ENCODE measurements at places on chromosomes 16 and 17.

DNA sequence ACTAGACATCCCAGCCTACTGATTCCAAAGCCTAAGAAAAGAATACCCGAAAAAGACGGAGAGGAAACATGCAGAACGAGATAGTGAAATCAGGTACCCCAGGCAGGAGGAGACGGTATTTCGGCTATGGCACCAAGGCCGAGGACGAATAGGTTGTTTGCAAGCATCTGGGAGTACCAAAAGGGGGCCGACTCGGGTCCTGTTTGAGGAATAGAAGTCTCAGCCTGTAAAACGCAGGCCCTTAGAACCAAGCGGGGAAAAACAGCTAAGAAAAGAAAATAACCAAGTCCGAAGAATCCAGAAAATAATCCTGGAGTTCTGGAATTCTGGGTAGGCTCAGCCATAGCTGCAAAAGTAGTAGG lies 537 bp downstream of the SLC35B1 start:
- no peak for DNase-seq

DNA sequence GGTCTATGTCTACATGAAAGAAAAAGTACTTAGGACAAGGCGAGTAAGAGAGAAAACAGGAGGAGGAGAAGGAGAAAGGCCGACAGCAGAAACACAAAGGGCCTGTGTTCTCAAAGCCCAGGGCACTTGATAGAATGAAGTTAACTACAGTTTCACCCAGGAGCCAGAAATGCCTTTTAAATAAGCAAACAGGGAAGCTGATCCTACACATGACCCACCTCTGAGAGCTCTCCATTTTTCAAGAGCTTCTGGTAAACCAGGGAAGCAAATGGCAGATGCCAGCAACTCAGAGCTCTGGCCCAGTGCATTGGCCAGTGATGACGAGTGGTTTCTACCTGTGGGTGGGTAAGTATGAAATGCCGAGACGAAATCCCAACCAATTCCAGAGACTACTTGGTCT lies 163.4 kb downstream of the ZFHX3 start:
- DNase-seq, result no peak

DNA sequence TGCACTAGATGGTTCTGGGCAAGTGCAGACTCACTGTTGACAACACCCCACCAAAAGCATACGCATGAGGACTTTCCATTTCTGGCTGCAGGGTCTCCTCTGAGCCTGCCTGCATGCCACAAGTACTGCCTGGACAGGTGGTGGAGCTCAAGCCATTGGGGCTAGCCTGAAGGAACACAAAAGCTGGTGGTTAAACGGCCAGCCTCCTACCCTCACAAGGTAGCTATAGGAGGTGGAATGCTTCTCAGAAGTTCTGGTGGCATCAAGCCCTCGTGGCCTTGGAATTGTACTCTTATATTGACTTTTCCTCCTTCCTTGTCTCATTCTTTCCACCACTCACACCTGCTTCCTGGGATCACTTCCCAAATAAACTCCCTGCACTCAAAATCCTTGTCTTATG lies 56.6 kb upstream of the BCAR1 start:
- DNase-seq, result no peak

DNA sequence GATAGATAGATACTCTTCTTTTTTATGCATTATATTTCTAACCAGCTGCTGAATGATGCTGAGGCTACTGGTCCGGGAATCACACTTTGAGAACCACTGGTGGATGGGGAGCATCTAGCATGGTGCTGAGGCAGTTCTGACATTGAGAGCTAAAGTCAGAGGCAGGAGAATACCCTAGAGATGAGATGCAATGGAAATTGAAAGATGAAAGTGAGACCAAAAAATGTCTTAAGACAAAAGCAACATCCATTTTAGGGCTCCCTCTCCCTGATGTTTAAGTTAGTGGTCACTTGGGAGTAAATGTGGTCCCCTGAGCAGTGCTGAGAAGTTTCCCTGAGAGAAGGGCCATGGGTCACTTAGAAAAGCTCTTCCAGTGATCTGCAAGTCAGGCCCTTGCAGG lies 6.8 kb downstream of the PCTP start:
- no peak for DNase-seq

- DNase-seq, result no peak
Observed at GRCh38 chr17:3771140-3771539, 29.8 kb downstream of the ITGAE start.

DNA sequence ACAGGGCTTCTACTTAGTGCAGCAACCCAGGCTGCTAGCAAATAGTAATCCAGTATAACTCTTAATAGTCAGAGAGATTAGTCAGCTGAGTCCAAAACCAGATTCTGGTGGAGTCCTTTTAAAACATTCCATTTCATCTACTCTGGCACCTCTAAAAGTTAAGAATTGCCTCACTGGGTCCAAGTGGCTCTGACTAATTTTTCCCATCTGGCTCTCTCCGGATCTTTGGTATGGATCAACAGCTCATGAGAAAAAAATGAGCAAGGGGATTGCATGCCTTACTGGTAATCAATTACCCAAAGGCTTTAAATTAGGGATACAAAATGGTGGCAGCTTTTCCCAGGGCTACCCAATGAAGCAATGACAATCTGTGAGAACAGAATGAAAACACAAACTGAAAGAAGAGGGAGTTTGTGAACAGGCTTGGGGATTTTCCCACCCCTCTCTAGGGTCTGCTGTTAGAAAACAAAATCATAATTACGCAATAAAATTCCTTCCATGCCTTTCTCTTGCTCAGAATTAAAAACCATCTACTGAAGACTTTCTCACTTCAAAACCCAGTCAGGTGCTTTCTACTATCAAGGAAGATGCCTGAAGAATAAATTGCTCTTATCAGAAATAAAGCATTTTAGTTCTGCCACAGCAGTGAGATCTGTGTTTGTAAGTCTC lies 84.6 kb upstream of the PMFBP1 start:
- DNase-seq, result no peak

- DNase-seq, result no peak
Observed at GRCh38 chr16:63372815-63373214, 1336.6 kb upstream of the CDH8 start.

Measured in pulmonary artery endothelial cell (primary cell).